Fibroblast of villous mesenchyme (primary cell): ENCODE measurements at places on chromosomes 6 and 20.

- DNase-seq: peak; percentile 22
These were observed 61.2 kb downstream of the RSPH3 start for GRCh38 chr6:158938811-158939254.

DNA sequence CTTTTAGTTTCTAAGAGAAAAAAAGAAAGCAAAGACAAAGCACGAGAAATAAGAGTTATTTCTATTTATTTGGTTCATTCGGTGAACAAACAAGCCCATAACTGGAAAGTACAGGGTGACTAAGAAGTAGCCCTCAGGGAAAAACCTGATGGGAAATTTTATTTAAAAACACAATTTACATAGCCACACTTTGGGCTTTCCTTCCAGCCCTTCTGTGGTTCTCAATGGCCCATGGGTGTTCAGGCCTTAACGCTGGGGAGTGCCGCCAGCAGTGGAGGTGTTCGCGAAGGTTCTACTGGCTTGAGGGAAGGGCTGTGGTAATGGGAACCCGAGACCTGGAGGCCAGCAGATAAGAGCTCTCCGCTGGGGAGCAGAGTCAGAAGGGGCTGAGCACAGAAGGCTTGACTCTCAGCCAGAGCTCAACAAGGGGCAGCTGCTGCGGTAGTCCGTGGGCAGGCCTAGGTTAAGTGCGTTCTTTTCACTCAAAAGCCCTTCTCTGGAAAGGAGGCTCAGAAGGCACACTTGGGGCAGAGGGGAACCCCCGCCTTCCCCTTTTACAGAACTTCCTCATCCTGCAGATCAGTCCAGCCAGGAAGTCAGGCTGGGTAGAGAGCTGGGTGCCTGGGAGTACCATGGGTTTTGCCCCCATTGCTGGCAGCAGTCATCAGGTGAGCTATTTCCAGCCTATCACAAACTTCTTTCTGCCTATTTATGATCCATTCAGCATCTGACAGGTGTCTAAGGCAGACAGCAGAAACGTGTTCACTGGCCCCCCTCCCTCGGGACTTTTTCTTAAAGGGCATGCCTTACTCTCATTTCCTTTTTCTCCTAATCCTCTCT, 8.8 kb upstream of the CD83 start:
- no peak for DNase-seq

DNA sequence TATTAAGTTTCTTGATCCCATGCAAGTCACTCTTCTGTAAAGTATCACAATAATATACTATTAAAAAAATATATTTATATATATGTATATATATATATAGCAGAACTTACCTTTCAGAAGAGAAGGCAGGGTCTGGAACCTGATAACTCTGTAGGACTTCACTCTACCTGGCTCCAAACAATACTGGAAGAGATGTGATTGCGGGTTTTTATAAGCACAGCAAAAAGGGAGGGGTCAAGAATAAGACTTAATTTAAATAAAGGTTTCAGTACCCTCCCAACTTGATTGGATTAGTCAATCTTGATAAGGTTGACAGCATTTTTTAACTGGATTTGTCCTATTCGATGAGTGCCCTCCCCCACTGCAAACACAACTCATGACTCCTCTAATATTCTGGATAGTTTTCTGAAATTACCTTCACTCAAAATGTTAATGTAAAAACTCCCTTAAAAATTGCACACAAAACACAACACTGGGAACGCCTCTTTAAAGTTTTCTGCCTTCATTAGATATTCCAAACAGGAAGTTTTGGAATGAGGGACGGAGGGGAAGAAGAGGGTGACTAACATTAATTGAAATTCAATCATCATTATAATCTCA, 4.0 kb upstream of the ZNF217 start:
- DNase-seq: no peak

- peak; percentile 10 for DNase-seq
These were observed 735 bp downstream of the FAM135A start for GRCh38 chr6:70413992-70414494.

GRCh38 chr6:152771061-152771687, 20.6 kb downstream of the VIP start:
- DNase-seq: no peak
